Jurkat, Clone E6-1 (cell line): ENCODE measurements at places on chromosomes 13 and 19.
A peak's percentile ranks its signal among the peaks of the same experiment; 100 is the strongest.

DNA sequence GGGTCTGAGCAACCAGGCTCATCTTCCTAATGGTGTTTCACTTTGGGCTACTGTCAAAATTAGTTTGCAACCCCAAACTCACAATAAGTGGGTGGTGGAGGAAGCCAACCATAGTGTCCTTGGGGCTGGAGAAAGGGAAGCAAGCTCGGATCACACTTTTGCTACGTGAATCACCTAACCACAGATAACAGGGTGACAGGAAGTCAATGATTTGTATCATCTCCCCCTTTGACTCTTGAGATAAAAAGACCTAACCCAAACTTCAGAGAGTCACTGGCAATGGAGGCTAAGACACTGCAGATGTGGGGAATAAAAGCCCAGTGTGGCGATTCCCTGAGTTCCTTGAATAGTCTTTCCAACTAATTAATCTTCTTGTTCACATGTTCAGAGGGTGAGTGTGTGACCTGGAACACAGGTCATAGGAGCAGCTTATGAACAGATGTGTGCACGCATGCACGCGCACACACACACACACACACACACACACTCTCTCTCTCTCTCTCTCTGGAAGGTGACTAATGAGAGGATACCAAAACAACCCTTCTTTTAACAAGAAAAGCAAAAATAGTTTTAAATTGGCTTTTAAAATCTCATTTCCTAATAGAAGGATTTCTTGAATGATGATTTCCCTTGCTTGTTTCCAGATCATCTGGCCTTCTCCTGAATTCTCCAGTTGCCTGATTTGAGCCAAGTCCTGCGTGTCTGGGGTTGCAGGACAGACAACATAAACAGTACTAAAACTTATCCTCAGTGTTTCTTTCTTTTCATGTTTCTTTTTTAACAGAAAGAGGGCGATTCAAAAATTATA, 21.2 kb upstream of the DOCK9 start:
- peak; percentile 73 for DNase-seq

- DNase-seq: no peak
Measured at GRCh38 chr19:10043286-10043927, 30.1 kb downstream of the RDH8 start.

DNA sequence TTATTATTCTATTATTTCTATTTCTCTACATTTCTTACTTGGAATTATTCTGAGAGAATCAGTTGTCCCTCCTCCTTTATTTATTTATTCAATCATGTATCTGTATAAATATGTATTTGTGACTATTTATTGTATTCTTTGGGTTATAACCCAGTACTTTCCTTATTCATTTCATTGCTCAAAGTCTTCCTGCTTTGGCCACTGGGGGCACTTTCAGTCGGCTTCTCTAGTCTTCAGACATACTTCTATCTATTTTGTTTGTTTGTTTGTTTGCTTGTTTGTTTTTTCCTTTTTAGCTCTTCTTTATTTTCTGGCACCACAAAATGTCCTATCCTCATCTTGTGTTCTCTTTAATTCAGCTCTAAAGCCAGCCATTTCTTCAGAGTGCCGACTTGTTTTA, 260.4 kb downstream of the NALCN start:
- DNase-seq: no peak

DNA sequence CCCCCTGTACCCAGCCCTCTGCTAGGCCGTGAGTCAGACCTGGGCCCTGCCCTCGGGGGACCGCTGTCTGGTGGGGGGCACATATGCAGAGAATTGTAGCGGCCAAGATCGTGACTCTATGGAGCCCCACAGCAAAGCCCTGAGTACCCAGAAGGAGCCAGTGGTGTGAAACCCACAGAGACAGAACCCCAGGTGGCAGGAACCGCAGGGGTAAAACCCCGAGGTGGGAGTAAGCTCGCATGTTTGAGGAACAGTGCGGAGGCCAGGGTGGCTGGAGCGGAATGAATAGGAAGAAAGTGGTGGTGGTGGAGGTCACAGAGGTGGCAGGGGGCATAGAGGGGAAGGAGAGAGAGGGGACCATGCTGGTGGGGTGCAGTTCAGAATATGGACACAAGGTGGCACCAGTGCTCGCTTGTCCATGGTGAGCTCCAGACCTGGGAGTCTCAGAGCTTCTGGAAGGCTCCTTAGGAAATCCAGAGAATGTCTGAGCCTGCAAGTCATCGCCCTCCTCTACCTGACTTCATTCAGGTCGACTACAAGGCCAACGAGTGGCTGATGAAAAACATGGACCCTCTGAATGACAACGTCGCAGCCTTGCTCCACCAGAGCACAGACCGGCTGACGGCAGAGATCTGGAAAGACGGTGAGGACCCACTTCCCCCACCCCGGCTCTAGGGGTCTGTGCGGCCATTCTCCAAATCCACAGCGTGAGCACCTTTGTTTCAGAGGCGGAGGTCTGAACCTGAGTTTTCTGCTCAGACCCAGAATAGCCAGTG, 48.9 kb downstream of the MYH14 start:
- peak; percentile 10 for DNase-seq

DNA sequence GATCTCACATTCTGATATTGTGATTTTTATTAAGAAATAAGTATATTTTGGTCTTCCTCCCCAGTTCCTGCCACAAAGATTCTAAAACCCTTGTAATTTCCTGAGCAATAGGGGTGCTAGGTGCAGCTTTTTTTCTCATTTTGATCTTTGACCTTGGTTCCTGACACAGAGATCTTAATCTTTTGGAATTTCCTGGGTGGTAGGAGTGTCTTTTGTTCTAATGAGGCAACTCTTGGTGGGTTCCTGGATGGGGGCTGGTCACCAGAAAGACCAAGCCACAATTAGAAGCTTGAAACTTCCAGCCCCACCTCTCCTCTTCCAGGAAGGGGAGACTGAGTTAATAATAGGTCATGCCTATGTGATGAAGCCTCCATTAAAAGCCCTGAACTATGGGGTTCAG, 334.6 kb downstream of the FOXO1 start:
- DNase-seq: no peak

DNA sequence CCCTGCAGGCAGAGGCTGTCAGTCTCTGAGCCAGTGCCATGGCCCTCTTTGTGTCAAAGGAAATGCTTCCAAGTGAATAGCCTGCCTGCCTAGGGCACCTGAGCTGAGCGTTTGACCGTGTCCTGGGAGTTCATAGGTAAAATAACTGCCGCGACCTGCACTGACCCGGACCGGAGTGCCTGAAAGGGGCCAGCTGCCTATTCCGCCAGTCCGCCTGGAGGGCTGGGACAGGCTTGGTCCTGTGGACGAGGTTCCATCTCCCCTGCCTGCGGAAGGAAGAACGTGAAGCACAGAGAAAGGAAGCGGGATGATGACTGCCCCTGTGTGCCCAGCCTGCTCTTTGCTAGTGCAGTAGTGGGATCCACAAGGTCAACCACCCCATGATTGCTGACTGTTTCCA, 17.5 kb upstream of the ZNF492 start:
- DNase-seq: no peak

GRCh38 chr13:80901111-80901510, 560.2 kb upstream of the SPRY2 start:
- no peak for DNase-seq

DNA sequence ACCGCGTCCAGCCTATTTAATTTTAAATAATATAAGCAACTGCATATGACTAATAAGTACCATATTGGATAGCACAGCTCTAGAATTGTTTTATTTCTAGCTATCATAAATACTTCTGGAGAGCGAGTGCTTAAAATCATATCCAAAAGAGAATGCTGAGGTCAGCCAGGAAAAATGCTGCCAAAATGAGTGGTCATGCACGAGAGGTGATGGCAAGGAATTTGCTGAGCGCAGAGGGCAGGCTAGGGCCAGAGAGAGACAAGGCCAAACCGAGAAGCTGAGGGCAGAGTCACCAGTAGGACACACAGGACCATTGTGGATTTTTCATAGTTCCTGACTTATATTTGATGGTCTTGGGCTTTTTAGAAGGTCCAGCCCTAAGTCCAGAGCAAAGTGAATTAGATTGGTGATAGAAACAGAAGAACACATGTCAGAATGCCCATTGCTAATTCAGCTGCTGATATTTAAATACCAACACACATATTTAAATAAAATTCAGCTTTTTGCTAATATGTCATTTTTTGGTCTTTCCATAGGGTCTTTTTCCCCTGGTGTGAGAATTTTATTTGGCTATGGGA, 33.6 kb upstream of the UBL3 start:
- no peak for DNase-seq

GRCh38 chr19:31126236-31126635, 223.0 kb downstream of the TSHZ3 start:
- DNase-seq: no peak

DNA sequence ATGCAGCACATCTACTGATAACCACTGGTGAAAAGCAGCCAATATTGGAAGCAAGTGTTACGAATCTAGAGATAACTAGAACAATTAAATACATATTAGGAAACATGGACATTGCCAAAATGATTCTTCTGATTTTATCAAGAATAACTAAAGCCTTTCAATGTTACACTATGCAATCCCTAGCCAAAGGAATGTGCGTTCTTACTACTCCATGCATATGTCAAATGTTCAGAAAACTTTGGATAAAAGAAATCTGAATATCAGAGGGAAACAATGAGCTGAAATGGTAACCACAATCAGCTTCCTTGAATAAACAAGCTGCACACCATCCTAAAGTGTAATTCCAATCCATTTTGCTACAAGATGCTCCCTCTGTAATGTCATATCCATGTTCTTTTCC, 951 bp upstream of the POSTN start:
- no peak for DNase-seq

DNA sequence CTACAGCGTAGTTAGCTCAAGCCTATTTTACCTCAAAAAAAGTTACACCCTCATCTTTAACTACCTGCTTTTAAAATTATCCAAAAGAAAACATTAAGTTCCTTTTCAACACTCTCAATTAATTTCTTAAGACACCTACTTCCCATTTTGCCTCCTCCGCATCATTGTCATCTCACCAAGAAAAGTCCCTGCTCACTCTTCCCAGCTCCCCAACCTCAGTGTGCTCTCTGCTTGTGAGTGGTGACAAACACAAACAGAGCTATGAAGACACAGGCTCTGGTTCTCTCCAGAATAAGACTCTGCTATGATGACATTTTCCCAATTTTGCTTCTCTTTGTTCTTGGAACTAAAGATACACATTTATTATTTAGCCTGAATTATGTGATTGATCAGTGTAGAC, 385.1 kb upstream of the HTR2A start:
- DNase-seq: no peak

DNA sequence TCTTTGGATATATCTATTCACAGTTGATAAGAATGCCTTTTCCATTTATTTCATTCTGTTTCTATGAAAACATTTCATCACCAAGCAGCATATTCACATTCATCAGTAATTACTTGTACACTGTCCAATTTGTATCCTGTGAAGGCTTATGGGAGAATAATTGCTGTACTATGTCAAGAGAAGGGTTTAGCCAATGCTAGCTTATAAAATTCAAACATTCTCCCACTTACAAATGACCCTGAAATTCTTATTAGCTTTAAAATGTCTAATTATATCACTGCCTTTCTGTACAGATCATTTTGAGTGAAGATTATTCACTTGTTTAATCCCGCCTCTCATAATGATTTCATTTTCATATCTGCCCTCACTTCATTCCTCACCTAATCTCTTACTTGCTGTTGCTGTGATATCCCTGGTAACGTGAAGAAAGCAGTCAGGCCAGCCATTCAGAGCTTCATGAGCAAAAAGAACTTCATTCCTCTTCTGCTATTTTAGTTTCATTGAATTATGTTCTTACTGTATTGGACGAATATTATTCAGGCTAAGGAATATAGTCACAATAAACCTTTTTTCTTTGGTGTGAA, 778.7 kb downstream of the OLFM4 start:
- DNase-seq: no peak

- DNase-seq: no peak
Measured at GRCh38 chr19:4372165-4373012, 28.0 kb downstream of the SH3GL1 start.

DNA sequence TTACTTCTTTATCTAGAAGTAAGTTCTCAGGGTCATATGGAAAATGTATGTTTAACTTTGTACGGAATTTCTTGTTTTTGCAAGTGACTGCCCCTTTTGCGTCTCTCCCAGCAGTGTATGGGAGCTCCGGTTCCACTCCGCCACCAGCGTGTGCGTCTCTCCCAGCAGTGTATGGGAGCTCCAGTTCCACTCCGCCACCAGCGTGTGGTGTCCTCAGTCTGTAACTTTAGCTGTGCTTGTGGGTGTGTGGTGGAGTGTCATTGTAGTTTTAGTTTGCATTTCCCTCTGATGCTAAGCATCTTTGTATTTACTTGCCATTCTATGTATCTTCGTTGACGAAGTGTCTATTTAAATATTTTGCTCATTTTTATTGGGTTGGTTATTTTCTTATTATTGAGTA, 2.4 kb downstream of the CUL4A start:
- peak; percentile 29 for DNase-seq

GRCh38 chr19:42919757-42920079, 2.0 kb upstream of the PSG6 start:
- no peak for DNase-seq

DNA sequence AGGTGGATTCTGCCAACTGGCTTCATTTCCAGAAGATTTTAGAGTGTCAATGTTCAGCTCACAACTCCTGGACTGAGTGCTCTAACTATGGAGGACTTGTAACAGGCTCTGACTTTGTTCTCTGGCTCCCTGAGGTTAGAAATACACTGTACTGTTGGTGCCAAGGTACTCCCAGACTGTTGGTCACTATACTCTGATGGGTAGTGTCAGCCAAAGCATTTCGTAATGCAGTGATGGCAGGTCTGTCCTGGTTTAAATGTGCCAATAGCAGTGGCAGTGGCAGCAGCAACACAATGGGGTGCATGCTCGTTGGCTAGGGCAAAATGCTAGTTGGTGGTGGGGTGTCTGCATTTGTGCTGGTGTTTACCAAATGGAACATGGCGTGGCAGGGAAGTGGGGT, 472.2 kb downstream of the TDRD3 start:
- no peak for DNase-seq

DNA sequence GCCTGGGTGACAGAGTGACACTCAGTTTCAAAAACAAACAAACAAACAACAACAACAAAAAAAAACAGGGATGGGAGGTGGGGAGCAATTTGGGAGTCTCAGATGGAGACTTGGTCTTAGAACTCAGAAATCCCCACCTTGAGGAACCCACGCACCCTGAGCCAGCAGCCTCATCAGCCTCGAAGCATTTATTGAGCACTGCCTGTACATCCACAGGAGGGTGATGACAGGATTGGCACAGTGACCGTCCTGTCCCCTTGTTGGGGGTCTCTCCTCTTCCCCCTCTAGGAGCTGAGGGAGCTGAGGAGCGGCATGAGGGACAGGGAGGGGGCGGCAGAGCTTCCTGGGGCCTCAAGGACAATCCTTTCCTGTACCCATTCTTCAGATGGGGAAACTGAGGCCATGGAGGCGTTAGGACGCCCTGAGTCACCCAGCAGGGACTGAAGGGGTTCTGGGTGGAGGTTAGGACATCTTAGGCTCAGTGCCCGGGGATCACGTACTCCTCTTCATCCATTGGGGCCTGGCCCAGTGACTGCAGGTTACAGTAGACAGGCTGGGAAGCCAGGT, 5.6 kb downstream of the GDF15 start:
- DNase-seq: no peak

DNA sequence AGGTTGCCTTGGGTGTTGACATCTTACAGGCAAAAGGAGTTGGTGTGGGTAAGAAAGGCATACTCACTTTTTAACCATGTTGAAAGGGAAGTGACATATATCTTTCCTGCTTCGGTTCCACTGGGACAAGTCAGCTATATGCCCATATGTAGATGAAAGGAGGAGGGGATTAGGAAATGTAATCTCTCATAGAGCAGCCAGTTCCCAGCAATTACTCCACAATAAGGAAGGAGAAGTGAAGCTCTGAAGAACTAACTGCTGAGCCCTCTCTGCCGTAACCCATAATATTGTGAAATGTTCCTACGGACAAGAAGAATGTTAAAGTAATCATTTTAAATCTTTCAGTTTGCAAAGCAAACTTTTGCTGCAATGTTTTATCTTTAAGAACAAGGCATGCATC, 82.2 kb downstream of the EDNRB start:
- no peak for DNase-seq
